Stimulated activated CD8-positive, alpha-beta memory T cell treated with anti-CD3 and anti-CD28 coated beads, Interleukin-7, amount 100 ng/mL, for 1 hour (primary cell): ENCODE measurements at places on chromosomes 2 and 18.

DNA sequence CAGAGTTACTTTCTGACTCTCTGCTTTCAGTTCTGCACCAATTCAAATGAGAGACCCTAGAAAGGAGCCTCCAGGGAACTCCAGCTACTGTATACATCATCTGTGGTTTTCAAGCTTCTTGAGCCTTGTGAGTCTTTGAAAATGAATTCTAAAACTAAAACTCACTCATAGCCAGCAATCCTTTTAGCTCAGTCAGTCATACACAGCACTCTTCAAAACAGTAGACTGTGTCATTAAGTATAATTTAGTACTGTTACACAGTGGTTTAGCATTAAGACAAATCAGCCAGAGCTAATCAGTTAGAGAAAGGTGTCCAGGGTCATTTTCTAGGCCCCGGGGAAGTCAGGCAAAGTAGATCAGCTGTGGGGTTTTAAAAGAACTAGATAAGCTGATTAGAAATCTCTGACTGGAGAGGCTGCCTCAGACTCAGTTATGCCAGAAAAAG, 322.1 kb upstream of the THUMPD2 start:
- no peak for DNase-seq

DNA sequence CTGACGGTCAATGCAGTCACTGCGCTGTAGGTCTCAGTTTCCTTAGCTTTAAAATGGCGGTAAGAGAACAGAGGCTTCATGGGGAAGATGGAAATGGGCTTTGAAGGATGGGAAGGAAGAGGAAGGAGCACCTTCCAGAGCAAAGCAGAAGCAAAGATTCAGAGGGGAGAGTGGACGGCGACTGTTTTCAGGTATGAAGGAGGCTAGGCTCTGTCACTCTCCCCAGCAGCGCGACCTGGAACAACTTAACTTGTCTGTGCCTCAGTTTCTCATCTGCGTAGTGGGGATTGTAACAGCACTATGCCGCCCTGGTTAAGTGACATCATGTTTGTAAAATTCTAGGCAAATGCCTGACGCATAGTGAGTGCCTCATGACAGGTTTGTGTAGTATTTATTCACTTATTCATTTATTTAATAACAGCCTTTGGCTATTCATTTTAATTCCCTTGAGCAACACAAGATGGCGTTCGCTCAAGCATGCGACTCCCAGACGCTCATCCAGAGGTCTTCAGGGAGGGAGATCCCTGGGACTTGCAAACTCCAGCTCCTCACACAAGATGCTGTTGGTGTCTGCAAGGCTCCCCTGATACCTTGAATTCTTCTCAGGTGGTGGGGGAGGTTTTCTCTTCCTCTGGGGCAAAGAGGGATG, 336.3 kb downstream of the DYSF start:
- no peak for DNase-seq

- DNase-seq, result no peak
Measured at GRCh38 chr2:8059255-8059654, 622.6 kb upstream of the ID2 start.

- no peak for DNase-seq
Measured at GRCh38 chr2:149087751-149088150, 49.3 kb downstream of the LYPD6B start.

- peak; percentile 44 for DNase-seq
Measured at GRCh38 chr2:18520451-18521425, 39.7 kb downstream of the RDH14 start.

- DNase-seq, result no peak
Measured at GRCh38 chr2:86646865-86647264, 23.2 kb upstream of the RNF103 start.

DNA sequence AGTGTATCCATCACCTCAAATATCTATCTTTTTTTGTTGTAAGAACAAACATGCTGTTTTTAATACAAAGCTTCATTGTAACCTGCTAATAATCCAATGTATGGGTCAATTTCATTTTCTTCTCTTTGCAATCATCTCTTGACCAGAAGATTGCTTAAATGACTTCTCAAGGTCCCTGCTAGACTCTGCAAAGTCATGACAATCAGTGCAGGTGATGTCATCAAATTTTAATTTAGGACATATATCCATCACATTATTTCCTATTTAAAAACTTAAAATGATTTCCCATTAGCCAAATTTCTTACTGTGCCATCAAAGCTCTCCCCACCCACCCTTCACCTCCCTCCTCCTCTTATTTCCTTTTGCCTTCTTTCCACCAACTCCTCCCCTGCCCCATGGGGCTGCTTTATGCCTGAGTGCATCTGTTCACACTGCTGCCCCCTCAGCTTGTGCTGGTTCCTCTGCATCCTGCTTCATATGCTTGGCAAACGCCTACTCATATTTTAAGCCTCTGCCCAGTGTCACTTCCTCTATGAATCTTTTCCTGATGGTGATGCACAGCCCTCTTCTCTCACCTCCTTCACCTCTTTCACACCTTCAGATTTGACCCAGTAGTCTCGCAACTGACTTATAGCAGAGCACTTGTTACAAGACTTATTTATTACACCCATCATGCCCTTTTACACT, 20.3 kb downstream of the PLEK start:
- DNase-seq, result no peak

DNA sequence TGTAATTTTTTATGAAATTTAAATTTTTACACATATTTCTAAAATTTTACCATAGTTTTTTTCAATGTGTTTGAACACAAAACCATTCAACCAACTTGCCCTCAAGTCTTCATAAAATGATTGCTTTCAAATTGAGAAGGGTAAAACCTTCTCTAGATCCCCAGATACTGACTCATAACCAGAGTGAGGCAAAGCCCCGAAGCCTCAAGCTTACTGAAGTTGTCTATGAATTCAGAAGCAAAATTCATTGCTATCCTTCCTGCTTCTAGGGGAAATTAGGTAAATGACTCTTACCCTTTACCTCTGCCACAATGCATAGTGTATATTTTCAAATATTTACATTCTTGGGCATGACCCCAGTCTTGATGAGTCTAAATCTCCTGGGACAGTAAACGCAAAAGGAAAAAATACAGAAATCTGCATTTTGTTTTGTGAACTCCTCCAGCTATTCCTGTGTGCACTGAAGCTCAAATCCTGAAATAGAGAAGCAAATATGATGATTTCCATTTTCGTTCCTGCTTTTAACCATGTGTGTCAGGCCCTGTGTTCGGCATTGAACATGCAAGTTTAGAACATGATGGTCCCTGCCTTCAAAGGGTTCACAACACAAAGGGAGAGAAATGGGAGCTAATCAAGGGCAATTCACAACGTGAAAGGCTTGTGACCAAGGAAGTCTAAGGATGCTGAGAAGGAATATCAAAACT, 246.3 kb downstream of the SUCLG1 start:
- DNase-seq, result no peak

DNA sequence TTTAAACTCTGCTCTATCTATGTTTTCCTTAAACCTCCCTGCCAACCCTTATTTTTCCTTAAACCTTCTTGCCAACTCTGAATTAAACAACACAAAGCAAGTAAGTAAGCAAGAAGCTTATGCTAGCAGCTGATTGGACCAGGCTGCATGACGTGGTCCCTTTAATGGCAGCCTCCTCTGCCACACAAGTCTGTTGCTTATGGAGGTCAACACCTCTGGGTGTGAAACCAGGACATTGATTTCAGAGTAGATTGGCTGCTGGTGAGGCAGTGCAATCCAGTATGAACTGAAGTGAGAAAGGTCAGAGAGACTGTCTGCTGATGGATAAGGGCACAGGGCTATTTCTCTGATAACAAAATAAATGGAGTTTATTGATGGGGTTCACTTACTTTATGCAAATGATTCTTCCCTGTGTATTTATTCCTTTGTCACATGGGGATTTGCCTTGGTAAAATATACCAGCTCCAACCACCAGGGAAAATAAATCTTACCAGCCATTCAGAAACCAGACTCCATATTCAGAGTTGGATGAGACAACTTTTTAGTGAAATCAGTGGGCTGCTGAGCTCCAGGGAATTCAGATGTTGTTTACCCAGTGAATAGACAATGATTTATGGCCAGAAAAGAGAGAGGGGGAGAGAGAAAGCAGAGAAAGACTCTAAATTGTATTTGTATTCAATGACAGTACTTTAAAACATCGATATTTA, 112.2 kb upstream of the NCKAP5 start:
- no peak for DNase-seq

GRCh38 chr2:120238728-120239487, 13.7 kb upstream of the RALB start:
- DNase-seq, result no peak

DNA sequence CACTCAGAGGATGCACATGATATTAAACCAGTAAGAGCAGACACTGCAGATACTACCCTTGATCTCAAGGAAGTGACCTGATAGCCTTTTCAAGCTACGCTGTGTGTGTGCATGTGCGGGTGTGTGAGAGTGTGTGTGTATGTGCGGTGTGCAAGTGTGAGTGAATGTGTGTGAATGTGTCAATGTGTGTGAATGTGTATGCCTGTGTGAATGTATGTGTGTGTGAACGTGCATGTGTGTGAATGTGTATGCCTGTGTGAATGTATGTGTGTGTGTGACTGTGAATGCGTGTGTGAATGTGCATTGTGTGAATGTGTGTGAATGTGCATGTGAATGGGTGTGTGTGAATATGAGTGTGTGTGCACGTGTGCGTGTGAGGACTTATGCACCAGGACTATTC, 53.8 kb downstream of the KCNG2 start:
- DNase-seq, result no peak

- no peak for DNase-seq
Measured at GRCh38 chr2:234655706-234656105, 158.8 kb upstream of the ARL4C start.

GRCh38 chr2:152730591-152731333, 12.3 kb downstream of the ARL6IP6 start:
- DNase-seq, result no peak

DNA sequence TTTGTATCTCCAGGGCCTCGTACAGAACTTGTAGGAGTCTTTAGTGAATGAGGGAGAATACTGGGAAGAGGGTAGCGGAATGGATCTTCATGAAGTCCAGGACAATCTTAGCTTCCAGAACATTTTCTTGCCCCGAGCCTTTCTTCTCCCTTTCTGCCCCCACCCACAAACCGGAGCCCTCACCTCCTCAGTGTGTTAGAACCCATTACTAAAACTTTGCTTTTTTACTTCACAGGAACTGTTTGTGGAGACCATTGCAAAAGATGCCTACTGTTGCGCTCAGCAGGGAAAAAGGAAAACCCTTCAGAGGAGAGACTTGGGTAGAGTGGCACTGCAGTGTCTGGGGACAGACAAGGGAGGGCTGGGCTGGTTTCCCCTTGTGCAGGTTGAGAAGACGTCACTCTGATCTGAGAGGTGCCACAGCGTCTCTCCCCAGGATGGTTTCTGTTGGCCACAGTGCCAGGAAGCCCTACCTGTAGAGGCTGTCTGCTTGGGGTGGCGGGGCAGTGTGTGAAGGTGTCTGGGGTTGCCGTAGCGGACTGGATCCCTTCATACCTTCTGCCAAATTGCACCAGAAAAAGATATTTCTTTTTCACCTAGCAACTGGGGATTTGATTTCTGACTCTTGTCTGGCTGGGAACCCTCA, 786 bp downstream of the POLE4 start:
- no peak for DNase-seq

GRCh38 chr2:29663268-29663667, 258.1 kb downstream of the ALK start:
- DNase-seq, result no peak

- no peak for DNase-seq
Measured at GRCh38 chr18:11500153-11501122, 109.0 kb upstream of the SLC35G4 start.

- no peak for DNase-seq
Measured at GRCh38 chr2:219455581-219455980, 20.9 kb downstream of the SPEG start.

GRCh38 chr18:42183746-42184145, 228.7 kb downstream of the PIK3C3 start:
- no peak for DNase-seq

DNA sequence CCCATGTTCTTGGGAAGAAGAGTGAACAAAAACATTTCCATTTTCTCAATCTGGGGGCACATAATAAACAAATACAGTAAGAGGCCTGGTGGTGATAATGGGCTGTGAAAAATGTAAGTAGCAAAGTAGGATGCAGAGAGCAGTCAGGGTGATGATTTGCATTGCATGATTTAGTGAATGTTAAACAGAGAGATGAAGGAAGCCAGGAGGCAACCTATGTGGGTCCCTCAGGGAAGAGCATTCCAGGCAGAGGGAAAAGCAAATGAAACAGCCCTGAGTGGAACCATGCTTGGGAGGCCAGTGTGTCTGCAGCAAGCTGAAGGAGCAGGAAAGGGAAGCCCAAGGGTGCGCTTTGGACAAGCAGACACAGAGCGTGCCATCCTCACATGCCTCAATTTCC, 5.4 kb downstream of the VIT start:
- no peak for DNase-seq

GRCh38 chr18:250685-251084, 17.2 kb downstream of the THOC1 start:
- no peak for DNase-seq

DNA sequence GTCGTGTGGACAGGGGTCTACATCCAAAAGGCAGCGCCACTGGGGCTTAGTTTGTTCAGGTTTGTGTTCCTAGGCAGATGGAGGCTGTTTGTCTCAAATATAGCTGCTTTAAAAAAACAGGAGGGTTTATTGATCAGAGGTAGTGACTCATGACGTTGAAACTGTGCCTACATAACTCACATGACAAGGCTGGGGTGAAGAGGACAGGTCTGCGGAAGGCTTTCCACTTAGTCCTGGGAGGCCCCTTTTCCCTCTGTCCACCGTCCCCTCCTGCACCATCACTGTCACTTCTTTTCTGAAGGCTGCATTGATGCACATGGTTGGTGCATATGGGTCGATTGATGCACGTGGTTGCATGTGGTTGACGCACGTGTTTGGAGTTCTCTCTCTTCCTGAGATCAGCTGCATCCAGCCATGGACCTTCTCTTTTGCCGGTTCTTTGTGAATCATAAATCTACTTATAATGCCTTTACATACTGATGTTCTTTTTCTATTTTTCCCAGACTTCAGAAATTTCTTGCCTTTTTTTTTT, 10.9 kb downstream of the SH3RF3 start:
- DNase-seq, result no peak

- DNase-seq, result no peak
Measured at GRCh38 chr2:177667626-177668025, 275.1 kb downstream of the AGPS start.

GRCh38 chr2:45404807-45405297, 206.2 kb downstream of the SRBD1 start:
- no peak for DNase-seq

- DNase-seq, result no peak
Measured at GRCh38 chr2:237122214-237122666, 36.6 kb downstream of the COPS8 start.

DNA sequence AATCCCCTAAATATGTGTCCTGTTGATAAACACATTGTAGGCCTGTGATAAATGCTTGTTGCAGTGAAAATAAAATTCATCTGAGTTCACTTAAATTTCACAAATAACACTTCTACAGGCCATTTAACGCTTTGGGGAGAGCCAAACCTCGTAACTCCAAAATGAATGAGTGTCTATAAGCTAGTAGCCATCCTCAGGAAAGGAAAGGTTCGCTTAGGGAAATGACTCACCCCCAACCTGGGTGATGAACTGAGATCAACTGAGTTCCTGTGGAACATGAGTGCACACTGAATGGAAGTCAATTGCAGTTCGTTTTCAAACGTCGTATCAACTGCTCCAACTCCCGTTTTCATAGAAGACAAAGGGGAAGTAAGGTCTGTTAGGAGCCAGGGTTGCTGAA, 527.6 kb upstream of the ID2 start:
- DNase-seq, result no peak

GRCh38 chr2:20796374-20796791, 26.5 kb downstream of the LDAH start:
- no peak for DNase-seq
